GM23338 (cell line): ENCODE measurements at places on chromosomes 12 and 14. TPM values are rescaled to one million over a fixed set of nuclear protein-coding genes. Genes with fewer than 3 reads are reported as not detected.

Gene IKZF4
- 9.0 and 12.2 TPM in 2 replicates for total RNA-seq

Gene DDIT3
- 3.9 and 4.1 TPM in 2 replicates for total RNA-seq

Gene LBHD2
- total RNA-seq: not detected in 2 replicates

Gene PTGDR
- 0.23 TPM in 1 of 2 replicates, not detected in the other for total RNA-seq

Gene DPPA3
- total RNA-seq: 2.8 and 4.6 TPM in 2 replicates

Gene KCNJ8
- 0.87 and 2.3 TPM in 2 replicates for total RNA-seq

DNA sequence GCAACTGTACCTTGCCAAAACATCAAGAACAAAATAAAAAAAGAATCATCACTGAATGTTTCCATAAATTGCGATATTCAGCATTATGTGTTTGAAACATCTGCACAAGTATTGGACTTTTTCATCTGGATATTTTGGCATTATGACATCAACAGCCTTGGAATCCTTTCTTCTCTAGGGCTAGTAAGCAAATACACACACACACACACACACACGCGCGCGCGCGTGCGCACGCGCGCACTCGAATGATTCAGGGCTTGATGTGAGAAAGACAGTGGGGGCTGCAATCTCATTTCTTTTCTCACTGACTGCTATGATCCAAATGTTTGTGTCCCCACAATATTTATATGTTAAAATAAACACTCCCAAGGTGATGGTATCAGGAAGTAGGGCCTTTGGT lies 90.0 kb upstream of the SLC38A4 start:
- no peak for DNase-seq

GRCh38 chr12:114799574-114800487 lies 115.9 kb upstream of the TBX3 start:
- DNase-seq: no peak

GRCh38 chr12:52655720-52656124 lies 3.7 kb upstream of the KRT2 start:
- no peak for DNase-seq

- DNase-seq: no peak
Observed at GRCh38 chr12:262817-263216, at the start of gene SLC6A13. TSS of gene SLC6A13 (minus strand) at chr12:262836. CDS start at chr12:260052, 2,784 bp downstream.

GRCh38 chr14:104881369-104881979 lies 16.4 kb downstream of the CEP170B start:
- no peak for DNase-seq

DNA sequence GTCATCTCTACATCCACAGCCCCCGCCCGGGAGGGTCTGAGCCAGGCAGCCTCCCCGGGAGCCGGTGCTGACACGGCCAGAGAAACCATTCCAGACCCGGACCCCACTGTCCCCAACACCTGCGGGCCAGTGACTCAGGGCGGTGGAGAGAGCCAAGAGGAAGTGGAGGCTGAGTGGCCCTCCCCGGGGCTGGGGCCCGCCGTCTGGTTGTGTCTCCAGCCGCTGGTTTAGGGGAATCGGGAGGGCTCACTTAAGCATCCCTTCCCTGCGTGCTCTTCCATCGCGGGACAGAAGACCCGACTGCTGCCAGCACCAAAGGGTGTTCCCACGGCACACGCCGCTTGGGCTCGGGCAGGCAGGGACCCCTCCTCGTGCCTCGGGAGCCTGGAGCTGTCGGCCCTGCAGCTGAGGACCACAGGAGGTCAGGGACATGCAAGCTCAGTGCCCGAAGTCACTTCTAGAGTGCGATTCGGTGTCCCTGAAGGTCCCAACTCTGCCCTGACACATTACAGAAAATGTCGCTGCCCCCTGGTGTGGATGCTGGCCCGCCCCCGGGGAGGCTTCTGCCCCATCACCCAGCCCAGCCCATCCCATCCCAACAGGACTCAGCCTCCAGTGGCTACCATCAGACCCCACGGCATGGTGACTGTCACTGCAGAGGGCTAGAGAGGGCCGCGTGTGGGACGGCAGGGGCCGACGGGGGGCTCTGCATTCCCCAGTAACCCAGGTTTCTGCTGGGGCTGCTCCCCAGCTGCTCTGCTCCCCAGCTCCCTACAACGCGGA lies 50.8 kb downstream of the GALNT9 start:
- no peak for DNase-seq

DNA sequence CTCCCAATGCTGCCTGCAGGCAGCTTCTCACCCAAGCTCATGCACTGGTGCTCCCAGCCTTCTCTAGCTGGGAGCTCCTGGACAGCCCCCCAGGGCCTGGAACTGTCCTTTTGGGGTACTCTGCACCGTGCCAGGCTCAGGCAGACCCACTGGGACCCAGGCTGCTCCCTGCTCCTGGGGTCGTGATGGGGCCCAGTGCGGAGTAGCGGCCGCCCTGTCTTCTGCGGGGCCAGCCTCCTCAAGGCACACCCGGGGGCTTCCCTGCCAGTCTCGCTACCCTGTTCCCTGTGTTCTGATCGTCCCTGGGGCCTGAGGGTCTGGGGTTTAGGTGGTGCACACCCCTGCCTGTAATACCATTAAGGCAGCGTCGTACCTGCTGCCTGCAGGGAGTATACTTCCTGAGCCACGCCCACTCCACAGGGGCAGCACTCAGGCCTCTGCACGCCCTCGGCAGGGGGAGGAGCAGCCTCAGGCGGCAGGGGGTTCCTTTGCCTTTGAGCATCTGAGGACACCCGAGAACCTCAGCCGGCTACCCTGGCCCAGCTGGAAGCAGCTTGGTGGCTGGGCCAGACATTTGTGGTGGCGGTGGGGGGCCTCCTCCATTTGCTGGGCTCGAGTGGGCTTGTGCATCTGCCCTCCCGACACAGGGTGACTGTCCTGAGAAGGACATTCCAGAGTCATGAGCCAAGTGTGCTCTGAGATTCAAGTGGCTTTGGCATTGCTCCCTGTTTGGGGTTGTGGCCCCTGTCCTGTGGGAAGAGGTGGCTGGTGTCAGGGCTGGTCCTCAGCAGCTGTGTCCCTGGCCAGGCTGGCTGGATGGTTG lies 9.2 kb upstream of the CRIP2 start:
- no peak for DNase-seq

DNA sequence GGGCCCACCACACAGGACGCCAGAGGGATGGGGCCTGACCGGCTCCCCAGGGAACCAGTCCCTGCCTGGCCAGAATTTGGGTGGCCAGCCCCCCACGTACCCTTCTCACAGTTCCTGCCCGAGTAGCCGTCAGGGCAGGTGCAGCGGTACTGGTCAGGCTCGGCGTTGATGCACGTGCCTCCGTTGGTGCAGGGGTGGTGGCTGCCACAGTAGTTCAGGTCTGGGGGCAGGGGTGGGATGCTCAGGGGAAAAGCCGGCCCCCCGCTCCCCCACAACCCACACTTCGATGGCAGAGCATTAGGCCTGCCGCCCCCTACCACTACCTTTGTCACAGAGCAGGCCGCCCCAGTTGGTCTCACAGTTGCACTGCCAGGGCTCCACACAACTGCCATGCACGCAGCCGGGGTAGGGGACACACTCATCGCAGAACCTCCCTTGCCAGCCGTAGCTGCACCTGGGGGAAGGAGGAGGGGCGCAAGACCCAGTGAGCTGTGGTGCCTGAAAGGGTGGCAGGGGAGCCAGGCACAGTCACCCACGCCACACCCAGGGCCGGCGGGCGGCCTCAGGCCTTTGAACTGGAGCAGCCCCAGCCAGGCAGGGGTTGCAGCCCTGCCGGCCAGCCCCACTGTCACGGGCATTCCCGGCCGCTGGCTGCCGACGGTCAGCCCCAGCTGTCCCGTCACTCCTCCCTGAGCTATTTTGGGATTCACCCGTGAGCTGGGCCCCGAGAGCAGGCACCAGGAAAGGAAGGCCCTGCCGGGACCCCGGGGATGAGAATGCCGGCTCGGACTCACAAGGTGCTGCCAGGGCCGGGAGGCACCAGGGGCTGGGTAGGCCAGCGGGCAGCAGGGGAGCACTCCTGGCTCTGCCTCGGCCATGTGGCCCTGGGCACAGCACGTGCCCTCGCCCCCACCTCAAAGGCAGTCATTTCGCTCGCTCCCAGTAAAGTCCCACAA lies 16.5 kb downstream of the JAG2 start:
- no peak for DNase-seq

GRCh38 chr12:22406627-22407026 lies 72.1 kb upstream of the ST8SIA1 start:
- no peak for DNase-seq

GRCh38 chr14:52948836-52949235 lies 2.0 kb downstream of the FERMT2 start:
- no peak for DNase-seq

DNA sequence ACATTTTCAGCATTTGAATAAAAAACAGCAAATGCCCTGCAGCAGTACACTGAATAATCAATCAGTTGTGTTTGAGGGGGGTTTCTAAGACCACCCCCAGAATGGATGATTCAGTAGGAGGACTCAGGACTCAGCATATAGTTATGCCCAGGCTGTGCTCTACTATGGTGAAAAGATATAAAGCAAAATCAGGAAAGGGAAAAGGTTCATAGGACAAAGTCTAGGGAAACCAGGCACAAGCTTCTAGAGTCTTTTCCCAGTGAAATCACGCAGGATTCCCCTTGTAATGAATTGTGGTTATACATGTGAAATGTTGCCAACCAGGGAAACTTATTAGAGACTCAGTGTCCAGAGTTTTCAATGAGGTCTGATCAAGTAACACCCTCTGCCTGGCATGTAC lies 25.0 kb upstream of the SLC17A8 start:
- no peak for DNase-seq

DNA sequence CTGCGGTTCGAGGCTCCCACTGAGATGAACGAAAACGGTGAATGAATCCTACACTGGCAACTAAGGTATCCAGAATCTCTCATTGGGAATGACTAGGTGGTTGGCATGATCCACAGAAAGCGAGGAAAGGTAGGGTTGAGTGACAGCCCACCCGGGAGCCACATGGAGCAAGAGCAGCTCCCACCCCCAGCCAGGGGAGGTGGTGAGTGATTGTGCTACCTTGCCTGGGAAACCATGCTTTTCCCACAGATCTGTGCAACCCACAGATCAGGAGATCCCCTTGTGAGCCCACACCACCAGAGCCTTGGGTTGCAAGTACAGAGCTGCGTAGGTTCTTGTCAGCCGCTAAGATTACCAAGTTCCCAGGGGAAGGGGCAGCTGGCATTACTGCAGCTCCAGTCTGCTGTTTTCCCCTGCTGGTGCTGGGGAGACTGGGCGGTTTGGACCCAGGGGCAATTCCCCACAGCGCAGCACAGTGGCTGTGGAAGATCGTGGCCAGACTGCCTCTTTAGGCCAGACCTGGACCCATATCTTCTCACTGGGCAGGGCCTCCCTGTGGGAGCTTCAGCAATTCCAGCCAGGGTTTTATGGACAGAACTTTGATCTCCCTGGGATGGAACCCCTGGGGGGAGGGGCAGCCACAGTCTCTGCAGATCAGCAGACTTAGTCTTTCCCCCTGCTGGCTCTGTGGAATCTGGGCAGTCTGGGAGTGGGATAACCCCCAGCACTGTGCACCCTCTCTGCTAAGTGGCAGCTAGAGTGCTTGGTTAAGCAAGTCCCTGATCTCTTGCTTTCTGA lies 44.6 kb upstream of the PPP4R3A start:
- DNase-seq: no peak

- no peak for DNase-seq
Observed at GRCh38 chr14:56413721-56414120, 165.9 kb upstream of the TMEM260 start.

DNA sequence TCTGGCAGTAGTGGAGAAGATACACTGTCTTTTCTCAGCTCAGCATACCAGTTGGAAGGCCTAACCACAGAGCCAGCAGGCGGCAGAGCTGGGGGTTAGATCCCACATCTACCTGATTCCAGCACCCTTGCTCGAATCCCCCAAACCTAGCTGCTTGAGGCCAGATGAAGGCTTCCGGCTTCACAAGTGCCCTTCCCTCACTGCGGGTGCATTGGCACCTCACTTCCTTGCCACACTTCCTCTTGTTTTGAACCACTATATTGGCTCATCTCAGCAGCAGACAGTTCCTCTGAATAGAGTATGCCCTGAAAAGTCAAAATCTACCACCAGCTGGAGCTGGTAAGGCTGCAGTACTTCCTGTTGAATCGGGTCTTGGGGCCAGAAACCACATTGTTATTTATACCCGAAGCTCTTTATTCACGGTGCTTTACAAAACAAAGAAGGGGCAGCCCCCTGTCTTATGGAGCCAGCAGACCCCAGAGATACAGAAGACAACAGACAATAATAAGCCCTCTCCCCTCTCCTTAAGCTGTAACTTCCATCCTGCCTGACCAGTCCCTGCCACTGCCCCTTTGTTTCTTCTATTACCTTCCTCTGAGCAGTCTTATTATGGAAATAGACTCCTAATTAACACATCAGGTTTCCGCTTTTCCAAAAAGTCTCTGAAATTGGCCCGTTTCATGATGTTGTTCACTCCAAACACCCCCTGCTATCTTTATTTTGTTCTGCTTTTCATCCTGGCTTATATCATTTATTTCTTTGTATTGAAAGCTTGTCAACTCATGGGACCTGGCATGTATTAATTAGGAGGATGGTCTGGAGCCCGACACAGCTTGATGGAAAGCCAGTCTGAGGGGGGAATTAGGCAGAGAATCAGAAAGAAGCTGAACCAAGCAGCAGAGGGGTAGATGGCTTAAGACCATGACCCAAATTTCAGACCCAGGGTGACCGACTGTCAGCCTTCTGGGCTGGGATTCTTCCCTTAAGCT lies 233.5 kb downstream of the EFCAB11 start:
- DNase-seq: peak; percentile 40

GRCh38 chr12:121866331-121866730 lies 7.7 kb upstream of the HPD start:
- DNase-seq: no peak
